8988T (cell line): ENCODE measurements at places on chromosomes 16 and 17.

DNA sequence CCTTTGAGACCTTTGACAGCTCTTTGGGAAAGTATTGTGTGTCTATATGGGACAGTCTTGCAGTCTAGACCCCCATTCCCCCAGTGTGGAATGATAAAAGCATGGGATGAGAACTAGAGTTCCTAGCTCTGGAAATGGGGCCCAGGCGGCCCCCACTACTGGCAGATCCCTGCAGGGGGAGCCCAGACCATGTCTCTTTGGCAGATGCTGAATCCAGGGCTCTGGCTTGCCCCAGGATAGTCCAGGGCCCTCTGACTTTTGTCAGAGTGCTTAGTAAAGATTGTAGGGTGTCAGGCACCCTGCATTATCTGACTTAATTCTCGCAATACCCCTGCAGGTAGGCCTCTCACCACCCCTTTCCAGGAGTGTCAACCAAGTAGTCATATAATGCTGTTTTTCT, 8.3 kb downstream of the ALKBH5 start:
- DNase-seq: peak; percentile 48

GRCh38 chr17:33688771-33689170, 395.7 kb upstream of the ASIC2 start:
- no peak for DNase-seq

DNA sequence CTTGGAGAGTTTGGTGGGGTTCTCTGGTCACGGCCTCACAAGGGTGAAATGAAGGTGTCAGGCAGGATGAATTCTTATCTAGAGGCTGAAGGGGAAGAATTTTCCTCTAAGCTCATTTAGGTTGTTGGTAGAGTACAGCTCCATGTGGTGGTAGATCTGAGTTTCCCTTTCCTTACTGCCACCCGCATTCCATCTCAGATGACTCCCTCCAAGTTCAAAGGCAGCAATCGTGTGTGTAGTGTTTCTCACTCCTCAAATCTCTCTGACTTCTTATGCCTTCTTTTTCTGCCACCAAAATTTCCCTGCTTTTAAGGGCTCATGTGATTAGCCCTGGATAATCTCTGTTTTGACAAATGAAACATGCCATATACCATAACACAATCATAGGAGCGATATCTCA, 135.5 kb upstream of the MYOCD start:
- DNase-seq: no peak

DNA sequence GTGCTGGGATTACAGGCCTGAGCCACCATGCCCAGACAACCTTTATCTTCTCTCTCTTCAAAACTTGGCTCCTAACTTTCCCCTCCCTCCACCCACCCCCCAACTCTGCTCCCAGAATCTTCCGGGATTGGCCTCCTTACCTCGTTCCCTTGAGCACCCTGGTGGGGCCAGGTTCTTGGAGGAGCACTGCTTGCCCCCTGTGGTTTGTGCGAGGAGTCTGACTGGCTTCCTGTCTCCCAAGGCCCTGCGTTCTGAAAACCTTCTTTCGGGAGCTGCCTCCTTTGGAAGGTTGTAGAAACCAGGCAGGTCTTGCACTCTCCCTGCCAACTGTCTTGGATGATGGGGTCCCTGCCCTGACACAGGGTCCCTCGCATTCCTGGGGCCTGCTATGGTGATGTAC, 19.8 kb downstream of the PLXDC1 start:
- DNase-seq: no peak

DNA sequence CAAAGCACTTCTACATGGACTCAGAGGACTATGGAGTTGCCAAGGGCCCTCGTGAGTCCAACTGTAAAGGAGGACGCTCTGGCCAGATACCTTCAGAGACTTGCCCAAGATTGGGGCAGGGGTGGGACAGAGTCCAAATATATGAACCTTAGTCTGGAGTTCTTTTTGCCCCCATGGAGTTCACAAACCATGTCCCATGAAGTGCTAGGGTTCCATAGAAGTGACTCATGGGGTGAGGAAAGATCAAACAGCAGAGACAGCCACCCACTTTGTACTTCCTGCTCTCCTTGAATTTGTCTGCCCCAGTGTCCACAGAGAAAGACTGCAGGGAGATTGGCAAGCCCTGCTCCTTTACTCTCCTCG, 29.0 kb downstream of the SRL start:
- DNase-seq: peak; percentile 28

DNA sequence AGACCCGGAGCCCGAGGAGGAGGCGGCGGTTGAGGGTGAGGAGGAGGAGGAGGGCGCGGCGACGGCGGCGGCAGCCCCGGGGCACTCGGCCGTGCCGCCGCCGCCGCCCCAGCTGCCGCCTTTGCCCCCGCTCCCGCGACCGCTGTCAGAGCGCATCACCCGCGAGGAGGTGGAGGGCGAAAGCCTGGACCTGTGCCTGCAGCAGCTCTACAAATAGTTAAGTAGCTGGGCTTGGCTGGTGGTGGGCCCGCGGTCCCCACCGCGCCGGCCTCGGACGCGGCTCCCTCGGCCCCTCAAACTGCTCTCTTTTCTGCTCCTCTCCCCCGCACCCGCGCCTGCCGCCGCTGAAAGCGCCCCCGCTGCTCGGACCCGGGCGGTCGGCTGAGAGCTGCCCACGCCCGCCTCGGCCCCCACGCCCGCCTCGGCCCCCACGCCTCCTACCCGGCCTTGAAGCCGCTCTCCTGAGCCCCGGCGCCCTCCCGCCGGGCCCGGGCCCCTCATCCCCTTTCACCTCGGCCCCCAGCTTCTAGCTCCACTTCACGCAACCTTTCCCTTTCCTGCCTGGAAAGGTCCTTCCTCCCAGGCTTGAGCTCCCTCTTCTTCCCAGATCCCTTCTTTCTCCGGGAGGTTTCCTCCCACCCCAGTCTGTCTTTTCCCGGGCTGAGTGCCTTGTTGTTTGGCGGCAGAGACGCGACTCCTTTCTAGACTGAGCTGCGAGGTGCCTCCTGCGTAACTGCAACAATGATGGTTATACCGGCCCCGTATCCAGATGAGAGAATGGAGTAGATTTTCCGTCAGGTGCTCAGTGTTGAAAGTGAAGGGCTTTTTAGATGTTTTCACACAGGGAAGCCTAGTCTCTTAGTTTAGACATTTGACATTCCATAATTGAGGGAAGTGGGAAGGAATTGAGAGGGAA, 850 bp downstream of the PPM1E start:
- DNase-seq: peak; percentile 73

- no peak for DNase-seq
These were observed 389.6 kb upstream of the DYNLRB2 start for GRCh38 chr16:80150978-80151721.

DNA sequence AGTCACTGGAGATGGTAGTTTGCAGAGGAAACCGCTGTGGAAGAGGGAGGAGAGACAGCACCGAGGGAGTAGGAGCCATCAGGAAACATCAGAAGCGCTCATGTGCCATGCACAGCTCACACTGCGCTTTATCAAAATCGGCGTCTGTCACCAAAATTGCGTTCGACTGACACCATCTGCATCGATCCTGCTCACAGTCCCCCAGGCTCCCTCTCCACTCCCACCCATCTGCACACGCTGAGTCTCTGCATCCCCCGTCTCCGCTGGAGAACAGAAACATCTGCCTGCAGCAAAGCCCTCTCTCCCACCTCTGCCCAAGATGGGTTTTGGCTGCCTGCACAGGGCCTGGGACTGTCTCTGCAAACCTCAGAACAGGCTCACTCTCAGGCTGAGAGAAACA, 187.5 kb upstream of the RPL38 start:
- no peak for DNase-seq

DNA sequence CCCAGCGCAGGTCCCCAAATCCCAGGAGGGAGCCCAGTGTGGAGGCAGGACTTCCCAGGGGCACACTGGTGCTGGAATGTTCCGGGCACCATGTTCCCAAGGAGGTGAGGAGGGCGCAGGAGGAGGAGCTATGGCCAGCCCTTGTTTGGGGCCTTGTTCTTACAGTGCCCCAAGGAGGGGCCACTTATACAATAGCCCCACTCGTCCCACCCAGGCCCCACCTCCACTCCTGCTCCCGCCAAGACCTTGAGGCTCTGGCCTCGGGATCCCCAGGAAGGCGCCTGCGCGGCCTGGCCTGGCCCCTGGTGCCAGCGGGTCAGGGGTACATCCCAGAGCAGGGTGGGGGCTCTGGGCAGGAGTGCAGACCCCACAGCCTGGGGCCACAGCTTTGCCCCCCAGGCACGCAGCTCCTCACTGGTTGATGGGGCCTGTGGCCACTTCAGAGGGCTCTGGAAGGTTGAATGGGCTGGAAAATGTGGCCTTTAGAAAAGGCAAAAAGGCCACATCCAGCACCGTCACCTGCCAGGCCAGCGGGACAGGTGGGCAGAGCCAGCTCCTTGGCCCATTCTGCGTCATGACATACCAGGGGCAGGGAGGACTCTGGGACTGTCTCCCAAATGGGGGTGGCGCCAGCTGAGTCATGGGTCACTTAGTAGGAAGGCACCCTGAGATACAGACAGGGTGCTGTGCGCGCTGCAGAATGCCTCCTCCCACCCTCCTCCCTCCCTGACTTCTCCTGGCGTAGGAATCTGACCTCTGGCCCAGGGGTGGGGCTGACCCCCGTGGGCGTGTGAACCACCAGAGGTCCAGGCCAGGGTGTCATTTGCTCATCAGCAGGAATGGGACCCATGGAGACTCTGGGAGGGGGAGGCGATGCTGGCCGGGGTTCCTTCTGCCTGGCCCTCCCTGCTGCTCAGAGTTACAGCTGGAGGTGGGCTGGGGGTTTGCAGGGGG, 32.3 kb upstream of the PVALEF start:
- no peak for DNase-seq

DNA sequence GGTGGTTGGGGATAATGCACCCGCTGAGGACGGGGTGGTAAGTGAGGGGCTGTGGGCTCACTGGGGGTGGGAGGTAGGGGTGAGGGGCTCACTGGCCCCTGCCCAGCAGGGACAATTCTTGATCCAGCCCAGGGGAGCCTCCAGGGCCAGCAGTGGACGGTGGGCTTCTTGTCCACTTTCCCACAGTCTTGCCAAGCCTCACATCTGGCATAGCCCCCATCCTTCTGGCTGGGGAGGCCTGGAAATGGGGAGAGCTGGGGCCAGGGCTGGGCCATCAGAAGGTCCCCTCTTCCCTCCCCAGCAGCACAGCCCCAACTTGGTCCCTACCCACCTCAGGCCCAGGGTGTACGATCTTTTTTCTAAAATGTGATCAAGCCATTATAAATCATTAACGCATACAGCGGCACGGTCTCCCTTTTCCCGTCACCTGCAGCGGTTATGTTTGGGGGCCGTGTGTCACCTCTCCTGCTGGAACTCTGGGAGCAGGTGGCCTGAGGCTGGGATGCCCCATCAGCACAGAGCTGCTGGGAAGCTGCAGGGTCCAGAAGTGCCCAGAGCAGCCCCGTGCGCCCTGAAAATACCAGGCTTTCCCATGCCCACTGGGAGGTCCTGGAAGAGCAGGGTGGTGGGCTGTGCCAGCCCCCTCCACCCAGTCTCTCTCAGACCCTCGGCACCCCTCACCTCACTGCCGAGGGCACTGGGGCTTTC, 7.2 kb upstream of the SETD6 start:
- no peak for DNase-seq

DNA sequence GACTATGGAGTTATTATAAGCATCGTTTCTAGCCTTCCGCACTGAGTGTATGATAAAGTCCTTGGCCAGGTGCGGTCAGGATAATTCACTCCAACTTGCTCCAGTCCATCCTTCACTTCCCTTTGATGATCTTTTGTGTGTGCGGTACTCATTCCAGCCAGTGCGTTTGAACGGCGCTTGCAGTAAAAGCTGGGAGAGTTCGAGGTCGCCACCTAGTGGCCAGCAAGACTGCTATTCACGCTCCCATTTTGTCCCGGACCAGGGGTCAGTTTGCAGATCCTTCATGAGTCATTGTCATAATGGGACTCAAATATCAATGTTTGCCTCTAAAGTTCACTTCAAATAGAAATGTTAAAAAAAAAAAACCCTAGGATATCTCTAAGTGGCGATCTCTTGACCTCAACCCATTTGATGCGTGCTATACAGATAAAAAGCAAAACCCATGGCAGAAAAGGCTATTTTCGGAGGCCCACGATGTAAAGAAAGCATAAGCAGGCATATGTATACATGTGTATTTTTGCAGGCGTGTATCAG, 417.1 kb downstream of the TMEM114 start:
- DNase-seq: peak; percentile 17

DNA sequence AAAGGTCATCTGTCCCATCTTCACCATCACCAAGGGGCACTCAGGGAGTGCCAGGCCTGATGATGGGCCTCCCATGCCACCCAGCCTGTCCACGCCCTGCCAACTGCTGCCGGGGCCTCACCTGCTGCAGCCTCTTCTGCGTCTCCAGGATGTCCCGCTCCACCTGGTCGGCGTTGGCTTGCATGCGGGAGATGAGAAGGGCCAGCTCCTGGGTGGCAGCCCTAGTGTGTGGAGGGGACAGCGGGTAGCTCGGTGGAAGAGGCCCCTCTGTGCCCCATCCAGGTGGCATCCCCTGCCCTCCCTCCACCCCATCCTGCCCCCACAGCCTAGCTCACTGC, 3.2 kb downstream of the EVPL start:
- no peak for DNase-seq

GRCh38 chr17:28471531-28472342, 1.7 kb upstream of the SLC13A2 start:
- DNase-seq: peak; percentile 13

DNA sequence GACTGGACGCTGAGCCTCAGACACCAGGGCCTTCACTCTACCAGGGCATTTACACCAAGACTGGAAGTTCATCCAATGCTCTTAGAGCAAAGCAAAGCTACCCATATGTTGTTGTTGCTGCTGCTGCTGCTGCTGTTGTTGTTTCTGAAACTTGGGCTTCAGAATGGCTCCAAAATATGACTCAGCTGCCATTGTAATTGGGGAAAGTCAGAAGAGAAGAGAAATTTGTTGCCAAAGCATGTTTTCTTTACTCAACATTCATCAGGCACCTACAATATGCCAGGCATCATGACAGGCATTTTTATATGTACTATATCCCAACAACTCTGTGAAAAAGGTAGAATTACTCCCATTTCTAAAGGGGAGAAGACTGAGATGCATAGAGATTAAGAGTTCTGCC, 11.9 kb downstream of the KRT32 start:
- no peak for DNase-seq

- DNase-seq: no peak
These were observed 81.2 kb downstream of the USP22 start for GRCh38 chr17:20961586-20961985.

DNA sequence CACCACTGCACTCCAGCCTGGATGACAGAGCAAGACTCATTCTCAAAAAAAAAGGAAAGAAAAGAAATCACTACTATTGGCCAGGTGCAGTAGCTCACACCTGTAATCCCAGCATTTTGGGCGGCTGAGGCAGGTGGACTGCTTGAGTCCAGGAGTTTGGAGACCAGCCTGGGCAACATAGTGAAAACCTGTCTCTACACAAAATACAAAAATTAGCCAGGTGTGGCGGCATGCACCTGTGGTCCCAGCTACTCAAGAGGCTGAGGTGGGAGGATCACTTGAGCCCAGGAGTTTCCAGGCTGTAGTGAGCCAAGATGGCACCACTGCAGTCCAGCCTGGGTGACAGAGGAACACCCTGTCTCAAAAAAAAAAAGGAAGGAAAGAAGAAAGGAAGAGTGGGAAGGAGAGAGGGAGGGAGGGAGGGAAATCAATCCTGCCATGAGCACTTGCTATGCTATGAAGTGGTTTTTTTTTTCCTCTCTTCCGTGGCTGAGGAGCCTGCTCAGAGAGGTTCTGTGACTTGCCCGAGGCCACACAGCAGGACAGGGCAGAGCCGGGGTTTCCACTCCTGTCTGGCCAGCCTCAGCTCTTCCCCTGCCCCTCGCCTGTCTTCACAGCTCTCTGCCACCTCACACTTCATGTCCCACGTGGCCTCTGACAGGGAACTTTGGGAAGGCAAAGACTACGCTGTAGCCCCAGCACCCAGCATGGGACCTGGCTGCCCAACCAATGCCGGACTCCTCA, 10.9 kb downstream of the GRIN2C start:
- DNase-seq: no peak
